ENCODE measurements at places on chromosomes 16 and 17. TPM values are rescaled to one million over a fixed set of nuclear protein-coding genes. Genes with fewer than 3 reads are reported as not detected.

GRCh38 chr16:53770641-53771040 is 66.7 kb downstream of the FTO start:
- no peaks in the 10 kb centered on the region for H3K4me1 ChIP-seq
- no peaks in the 10 kb centered on the region for H3K36me3 ChIP-seq
- no peak for DNase-seq
- H3K27me3 ChIP-seq = no peaks in the 10 kb centered on the region
- no peak overlapping the region for H3K4me3 ChIP-seq

DNA sequence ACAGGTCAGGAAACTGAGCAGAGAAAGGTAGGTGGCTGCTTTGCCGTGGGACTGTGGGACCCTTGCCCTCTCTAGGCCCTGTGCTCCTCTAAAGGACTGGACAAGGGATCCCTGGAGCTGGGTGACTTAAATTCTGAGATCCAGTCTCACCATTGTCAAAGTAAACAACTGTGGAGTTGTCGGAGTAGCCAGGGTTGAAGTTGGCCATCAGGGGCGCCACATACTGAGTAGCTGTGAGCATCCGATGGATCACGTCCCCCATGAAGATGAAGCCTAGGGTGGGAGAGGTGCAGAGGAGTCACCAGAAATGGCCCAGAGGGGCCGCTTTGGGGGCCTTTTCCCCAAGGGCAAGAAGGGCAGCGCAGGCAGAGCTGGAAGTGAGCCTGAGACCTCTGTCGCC is 43.5 kb downstream of the PLXDC1 start:
- H3K36me3 ChIP-seq = peaks cover 4% of the 10 kb centered on the region
- no peaks in the 10 kb centered on the region for H3K27me3 ChIP-seq
- H3K4me1 ChIP-seq = peaks cover 21% of the 10 kb centered on the region
- no peak overlapping the region for H3K27ac ChIP-seq
- DNase-seq = no peak

GRCh38 chr16:87044032-87044382 is 273.2 kb downstream of the C16orf95 start:
- H3K27ac ChIP-seq = no peak overlapping the region
- peaks cover 18% of the 10 kb centered on the region for H3K27me3 ChIP-seq
- H3K4me3 ChIP-seq = no peak overlapping the region

DNA sequence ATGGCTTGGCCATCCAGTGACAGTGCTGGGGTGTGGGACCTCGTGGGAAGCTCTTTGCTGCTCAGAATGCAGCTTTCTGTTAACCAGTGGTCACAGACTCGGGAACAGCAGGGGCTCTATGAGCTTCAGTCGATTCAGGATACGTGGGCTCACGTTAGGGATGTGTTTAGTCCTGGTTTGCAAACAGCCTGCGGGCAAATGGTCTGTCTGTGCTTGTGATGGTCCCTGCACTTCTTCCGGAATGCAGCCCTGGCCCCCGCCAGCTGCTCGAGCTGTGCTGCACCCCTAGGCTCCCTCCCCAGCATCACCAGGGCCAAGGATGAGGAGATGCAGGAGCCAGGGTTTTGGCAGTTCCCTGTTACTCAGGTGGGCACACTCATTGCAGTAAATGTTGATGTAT is 172.8 kb upstream of the CHMP6 start:
- H3K36me3 ChIP-seq = peaks cover 22% of the 10 kb centered on the region
- H3K4me1 ChIP-seq = peaks cover 30% of the 10 kb centered on the region
- H3K27ac ChIP-seq = no peak overlapping the region

DNA sequence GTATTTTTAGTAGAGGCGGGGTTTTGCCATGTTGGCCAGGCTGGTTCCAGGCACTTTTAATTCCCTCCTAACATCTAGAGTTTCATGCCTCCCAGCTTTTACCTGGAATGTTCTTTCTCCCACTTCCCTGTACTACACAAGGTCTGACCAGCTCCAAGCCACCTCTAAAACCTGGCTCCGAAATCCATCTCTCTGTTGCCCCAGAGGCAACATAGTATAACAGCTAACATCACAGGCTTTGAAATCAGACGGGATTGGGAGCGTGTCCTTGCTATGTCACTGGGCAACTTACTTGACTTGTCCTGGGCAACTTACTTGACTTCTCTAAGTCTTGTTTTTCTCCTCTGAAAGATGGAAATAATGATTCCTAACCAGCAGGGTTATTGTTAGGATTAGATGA is 15.1 kb downstream of the UNC45B start:
- no peak for DNase-seq
- no peaks in the 10 kb centered on the region for H3K4me1 ChIP-seq
- no peak overlapping the region for H3K27ac ChIP-seq
- peaks cover 10% of the 10 kb centered on the region for H3K27me3 ChIP-seq
- no peak overlapping the region for H3K4me3 ChIP-seq
- H3K36me3 ChIP-seq = no peaks in the 10 kb centered on the region

DNA sequence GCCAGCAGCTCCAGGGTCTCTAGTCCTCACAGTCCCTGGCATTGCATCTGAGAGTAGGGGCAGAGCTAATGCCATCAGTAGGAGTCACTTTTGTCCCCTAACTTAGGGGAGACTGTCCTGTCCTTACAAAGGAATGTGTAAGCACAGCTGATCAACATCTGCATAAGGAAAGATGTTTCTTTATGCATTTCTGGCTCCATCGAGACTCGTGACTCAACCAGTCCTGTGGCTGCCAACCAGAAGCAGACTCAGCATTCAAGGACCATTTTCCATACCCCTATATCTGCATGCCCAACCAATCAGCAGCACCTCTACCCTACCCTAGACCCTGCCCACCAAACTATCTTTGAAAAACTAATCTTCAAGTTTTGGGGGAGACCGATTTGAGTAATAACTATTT is 8.2 kb upstream of the MPP2 start:
- no peak overlapping the region for H3K27ac ChIP-seq
- DNase-seq = no peak
- H3K27me3 ChIP-seq = peaks cover 31% of the 10 kb centered on the region
- no peaks in the 10 kb centered on the region for H3K36me3 ChIP-seq
- H3K4me3 ChIP-seq = no peak overlapping the region

The ABCC3 gene
- polyA plus RNA-seq = 1.2 TPM

- H3K27ac ChIP-seq = no peak overlapping the region
- DNase-seq = no peak
- no peaks in the 10 kb centered on the region for H3K36me3 ChIP-seq
- H3K4me1 ChIP-seq = peaks cover 19% of the 10 kb centered on the region
- no peak overlapping the region for H3K4me3 ChIP-seq
Measured at GRCh38 chr17:78231991-78232858, 794 bp downstream of the TMEM235 start.

GRCh38 chr16:50425648-50426047 is 56.9 kb upstream of the BRD7 start:
- DNase-seq = no peak
- no peaks in the 10 kb centered on the region for H3K4me1 ChIP-seq
- no peaks in the 10 kb centered on the region for H3K27me3 ChIP-seq
- H3K36me3 ChIP-seq = no peaks in the 10 kb centered on the region

The NPIPA2 gene
- polyA plus RNA-seq = not detected

The FASN gene
- polyA plus RNA-seq = 184 TPM

The ACE gene
- polyA plus RNA-seq = 15.4 TPM

The TP53TG3 gene
- polyA plus RNA-seq = not detected

The BAHCC1 gene
- 33.4 TPM for polyA plus RNA-seq

GRCh38 chr16:56830669-56831068 is 34.3 kb upstream of the SLC12A3 start:
- H3K36me3 ChIP-seq = peaks cover 63% of the 10 kb centered on the region
- H3K4me1 ChIP-seq = peaks cover 5% of the 10 kb centered on the region
- H3K4me3 ChIP-seq = no peak overlapping the region
- H3K27ac ChIP-seq = no peak overlapping the region
- no peak for DNase-seq

DNA sequence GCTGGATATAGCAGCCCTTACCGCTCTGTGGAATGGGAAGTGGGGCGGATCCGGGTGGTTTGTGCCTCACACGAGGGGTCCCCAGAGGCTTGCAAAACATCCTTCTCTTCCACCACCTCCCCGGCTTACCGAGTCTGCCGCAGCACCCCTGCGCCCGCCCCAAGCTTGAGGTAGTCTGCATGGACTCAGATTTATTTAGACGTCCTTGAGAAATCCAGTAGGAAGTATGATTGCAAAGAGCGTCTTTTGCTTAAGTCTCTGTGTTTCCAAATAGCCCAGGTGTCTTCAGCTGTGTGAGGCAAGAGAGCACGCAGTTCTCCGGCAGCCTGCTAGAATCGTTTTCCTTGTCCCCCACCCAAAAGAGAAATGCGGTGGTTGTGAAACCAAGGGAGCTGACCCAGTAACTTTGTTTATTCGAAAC is 2.4 kb downstream of the KIAA0513 start:
- DNase-seq = no peak
- no peak overlapping the region for H3K4me3 ChIP-seq
- H3K27me3 ChIP-seq = no peaks in the 10 kb centered on the region
- H3K27ac ChIP-seq = no peak overlapping the region
- H3K36me3 ChIP-seq = peaks cover 27% of the 10 kb centered on the region

GRCh38 chr17:57623620-57624019 is 121.5 kb downstream of the CCDC182 start:
- H3K4me1 ChIP-seq = peaks cover 33% of the 10 kb centered on the region
- no peak overlapping the region for H3K27ac ChIP-seq
- H3K27me3 ChIP-seq = no peaks in the 10 kb centered on the region
- peaks cover 39% of the 10 kb centered on the region for H3K36me3 ChIP-seq
- no peak for DNase-seq

- H3K36me3 ChIP-seq = peaks cover 95% of the 10 kb centered on the region
- H3K4me3 ChIP-seq = no peak overlapping the region
- H3K27ac ChIP-seq = no peak overlapping the region
- H3K4me1 ChIP-seq = peaks cover 32% of the 10 kb centered on the region
Measured at GRCh38 chr16:67543582-67543981, 15.0 kb downstream of the RIPOR1 start.

DNA sequence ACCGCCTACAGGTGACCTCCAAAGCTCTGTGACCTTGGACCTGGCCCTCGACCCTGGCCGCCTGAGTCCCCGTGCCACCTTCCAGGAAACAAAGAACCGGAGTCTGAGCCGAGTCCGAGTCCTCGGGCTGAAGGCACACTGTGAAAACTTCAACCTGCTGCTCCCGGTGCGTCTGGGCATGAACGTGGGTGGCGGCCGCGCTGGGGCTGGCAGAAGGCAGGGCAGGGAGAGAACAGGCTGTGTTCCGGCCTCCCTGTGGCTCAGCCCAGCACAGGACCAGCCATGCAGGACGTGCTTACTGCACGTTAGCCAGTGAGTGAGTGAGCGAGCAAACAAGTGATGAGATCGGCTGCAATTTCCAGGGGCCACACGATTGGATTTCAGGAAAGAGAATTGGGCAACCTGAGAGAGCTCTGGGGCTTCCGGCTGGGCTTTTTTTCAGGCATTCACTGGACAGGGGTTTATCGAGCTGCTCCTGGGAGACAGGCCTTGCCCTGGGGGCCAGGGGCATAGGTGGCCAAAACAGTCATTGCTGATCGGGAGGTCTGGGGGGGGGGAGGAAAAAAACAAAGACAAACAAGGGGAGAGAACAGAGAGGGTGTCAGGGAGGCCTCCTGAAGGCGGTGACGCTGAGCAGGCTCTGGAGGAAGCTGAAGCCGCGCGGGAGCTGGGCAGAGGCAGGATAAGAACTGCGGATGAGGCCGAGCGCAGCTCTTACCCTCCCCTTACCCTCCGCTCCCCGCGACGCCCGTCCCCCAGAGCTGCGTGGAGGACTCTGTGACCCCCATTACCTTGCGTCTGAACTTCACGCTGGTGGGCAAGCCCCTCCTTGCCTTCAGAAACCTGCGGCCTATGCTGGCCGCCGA is 16.9 kb downstream of the ITGAX start:
- no peaks in the 10 kb centered on the region for H3K36me3 ChIP-seq
- H3K27ac ChIP-seq = no peak overlapping the region
- no peaks in the 10 kb centered on the region for H3K27me3 ChIP-seq
- DNase-seq = no peak
- H3K4me3 ChIP-seq = no peak overlapping the region

- no peak for DNase-seq
- H3K4me3 ChIP-seq = no peak overlapping the region
- H3K4me1 ChIP-seq = no peaks in the 10 kb centered on the region
- H3K27me3 ChIP-seq = no peaks in the 10 kb centered on the region
- no peak overlapping the region for H3K27ac ChIP-seq
Measured at GRCh38 chr16:83733301-83733700, 74.5 kb upstream of the HSBP1 start.

- H3K4me3 ChIP-seq = no peak overlapping the region
- no peak for DNase-seq
- H3K36me3 ChIP-seq = no peaks in the 10 kb centered on the region
- no peaks in the 10 kb centered on the region for H3K27me3 ChIP-seq
- no peak overlapping the region for H3K27ac ChIP-seq
Measured at GRCh38 chr16:88343271-88343791, 39.4 kb upstream of the ZNF469 start.

The ALDH3A1 gene
- 0.32 TPM for polyA plus RNA-seq

DNA sequence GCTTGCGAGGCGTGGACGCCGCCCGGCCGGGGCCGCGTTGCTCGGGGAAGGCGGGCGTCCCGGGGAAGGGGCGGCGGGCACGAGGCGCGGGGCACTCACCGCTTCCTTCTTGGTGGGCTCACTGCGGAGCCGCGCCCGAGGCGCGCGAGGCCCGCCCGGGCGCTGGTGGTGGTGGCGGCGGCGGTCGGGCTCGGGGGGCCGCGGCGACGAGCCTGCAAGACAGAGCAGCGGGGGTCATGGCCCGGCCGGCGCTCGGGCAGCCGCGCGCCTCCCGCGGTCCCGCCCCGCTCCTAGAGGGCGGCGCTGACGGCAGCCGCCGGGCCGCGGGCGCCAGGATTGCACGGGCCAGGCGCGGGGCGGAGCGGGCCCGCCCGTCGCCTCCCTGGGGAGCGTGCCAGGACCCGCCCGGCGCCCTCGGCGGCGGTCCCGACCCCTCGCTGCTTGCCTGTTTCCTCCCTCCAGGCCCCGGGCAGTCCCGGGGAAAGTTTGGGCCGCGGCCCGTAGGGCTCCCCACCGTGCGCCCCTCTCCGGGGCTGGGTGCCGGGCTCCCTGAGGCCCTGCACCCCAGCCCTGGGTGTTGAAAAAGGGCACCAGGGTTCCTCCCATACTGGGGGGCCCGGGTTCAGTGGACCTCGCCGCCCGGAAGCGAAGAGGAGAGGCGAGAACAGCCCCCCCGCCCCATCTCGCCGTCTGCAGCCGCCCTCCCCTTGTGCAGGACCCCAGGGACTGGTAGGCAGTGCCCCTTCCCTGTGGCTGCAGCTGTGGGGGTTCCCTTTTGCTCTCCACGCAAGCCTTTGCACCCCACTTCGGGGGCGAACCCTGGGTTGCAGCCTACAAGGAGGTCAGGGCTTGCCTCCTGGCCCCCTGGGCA is at the start of gene C16orf74:
TSS of gene C16orf74 (minus strand) at position 270 of the 871 bp plus-strand sequence. CDS start 15,879 bp downstream, outside the sequence.
- no peak for DNase-seq
- H3K27ac ChIP-seq = no peak within 1 kb of the TSS
- H3K4me3 ChIP-seq = peak within 1 kb of the TSS; percentile 38

- peaks cover 29% of the 10 kb centered on the region for H3K4me1 ChIP-seq
- H3K36me3 ChIP-seq = peaks cover 35% of the 10 kb centered on the region
- peak overlapping the region; percentile 79 for H3K4me3 ChIP-seq
Measured at GRCh38 chr16:29862383-29862883, 593 bp downstream of the CDIPT start.

DNA sequence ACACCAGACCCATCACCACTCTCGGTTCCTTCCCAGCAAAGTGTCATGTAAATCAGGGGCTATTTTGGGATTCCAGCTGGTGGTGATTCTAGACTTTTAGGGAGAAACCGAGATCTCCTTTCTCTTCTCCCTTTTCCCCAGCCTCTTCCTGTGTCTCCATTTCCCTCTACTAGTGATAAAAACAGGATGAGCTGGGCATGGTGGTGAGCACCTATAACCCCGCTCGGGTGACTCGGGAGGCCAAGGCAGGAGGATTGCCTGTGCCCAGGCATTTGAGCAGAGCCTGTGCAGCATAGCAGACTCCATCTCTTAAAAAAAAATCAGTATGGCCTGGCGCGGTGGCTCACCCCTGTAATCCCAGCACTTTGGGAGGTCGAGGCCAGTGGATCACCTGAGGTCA is 6.1 kb downstream of the TBX21 start:
- H3K36me3 ChIP-seq = no peaks in the 10 kb centered on the region
- peaks cover 29% of the 10 kb centered on the region for H3K27me3 ChIP-seq
- peaks cover 7% of the 10 kb centered on the region for H3K4me1 ChIP-seq
- DNase-seq = no peak
- H3K4me3 ChIP-seq = no peak overlapping the region
- no peak overlapping the region for H3K27ac ChIP-seq

The FBXL19 gene
- polyA plus RNA-seq = 90.1 TPM

Data from spinal cord (tissue), 10 donors.